ENCODE measurements at places on chromosomes 6 and 20.

DNA sequence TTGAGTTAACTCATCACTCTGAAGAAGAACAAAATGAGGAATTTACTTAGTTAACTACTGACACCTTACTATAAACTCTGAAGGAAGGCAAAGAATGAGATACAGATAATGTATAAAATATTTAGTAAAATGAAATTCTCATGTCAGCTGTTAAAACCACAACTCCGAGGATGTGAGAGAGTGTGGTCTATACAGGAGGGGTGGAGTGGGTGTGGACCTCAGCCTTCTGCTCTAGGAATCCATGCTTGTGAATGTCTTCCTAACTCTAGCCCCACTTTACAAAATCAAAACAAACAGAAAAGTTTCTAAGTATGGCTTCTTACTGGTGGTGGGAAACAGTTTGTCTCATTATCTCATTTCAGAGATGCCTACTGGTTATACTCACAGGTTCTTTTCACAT lies 14.2 kb downstream of the PPP1R14C start:
- no peak for DNase-seq

DNA sequence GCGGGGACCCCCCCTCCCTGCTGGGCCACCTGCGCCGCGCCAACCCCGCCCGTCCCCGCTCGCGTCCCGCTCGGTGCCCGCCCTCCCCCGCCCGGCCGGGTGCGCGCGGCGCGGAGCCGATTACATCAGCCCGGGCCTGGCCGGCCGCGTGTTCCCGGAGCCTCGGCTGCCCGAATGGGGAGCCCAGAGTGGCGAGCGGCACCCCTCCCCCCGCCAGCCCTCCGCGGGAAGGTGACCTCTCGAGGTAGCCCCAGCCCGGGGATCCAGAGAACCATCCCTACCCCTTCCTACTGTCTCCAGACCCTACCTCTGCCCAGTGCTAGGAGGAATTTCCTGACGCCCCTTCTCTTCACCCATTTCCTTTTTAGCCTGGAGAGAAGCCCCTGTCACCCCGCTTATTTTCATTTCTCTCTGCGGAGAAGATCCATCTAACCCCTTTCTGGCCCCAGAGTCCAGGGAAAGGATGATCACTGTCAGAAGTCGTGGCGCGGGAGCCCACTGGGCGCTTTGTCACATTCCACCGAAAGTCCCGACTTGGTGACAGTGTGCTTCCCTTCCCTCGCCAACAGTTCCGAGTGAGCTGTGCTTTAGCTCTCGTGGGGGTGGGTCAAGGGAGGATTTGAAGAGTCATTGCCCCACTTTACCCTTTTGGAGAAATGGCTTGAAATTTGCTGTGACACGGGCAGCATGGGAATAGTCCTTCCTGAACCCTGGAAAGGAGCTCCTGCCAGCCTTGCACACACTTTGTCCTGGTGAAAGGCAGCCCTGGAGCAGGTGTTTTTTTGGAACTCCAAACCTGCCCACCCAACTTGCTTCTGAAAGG lies 2.1 kb downstream of the VEGFA start:
- no peak for DNase-seq

GRCh38 chr6:121934451-121934850 lies 465.0 kb upstream of the HSF2 start:
- DNase-seq: no peak

DNA sequence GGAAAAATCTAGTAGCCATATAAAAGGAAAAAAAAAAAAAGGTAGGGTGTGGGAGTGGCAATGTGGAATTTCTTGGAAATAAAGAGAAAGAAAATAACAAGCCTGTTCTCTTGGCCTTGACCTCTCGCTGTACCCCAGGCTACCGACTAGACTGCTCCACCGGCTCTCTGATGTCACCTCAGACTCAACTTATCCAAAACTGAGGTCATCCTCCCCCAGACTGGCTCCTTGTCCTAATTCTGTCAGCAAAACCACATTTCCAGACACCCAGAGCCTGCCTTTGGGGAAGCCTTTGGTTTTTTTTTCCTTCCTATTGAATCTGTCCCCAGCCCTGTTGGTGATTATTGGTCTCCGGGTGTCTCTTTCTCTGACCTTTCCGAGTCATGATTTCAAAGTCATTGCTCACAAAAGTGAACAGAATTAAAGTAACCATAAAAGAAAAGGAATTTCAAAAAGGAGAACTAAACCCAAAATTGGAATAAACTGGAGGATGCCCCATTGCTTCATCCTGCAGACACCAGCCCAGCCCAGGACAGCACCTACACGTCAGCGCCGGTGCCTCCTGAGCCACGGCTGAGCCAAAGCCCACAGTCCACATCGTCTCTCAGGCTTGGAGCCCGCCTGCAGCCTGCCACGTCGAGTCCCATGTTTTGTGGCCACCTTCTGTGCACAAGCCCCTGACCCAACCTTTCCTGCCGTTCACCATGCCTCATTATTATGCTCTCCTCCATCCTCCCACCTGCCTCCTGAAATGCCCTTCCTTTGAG lies 170.7 kb downstream of the MYLK4 start:
- no peak for DNase-seq

DNA sequence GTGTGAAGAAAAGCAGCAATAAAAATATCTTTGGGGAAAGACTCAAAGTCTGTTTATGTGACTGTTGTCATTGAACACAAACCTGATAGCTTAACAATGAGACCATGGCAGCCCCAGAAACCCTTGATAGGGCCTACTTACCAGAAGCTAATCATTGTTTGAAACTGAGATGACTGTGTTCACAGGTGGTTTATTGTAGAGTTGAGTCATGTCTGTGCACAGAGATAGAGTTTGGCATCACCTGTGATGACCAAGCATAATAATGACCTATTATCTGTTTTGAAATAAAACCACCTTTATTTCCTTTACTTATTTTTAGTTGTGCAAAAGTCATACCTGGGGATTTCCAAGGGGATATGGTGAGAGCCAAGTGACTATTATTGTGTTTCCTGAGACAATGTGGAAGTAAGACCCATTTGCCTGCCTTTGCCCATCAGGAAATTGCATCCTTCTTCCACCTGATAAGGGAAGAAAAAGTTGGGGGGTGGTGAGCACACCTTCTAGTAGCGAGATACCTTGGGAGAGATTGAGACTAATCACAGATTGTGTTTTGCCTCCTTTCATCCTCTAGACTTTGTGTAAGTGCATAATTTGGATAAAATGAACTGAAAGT lies 456.9 kb upstream of the JAG1 start:
- DNase-seq: no peak

GRCh38 chr20:1280195-1281102 lies 14.4 kb downstream of the SNPH start:
- no peak for DNase-seq

- DNase-seq: no peak
These were observed 326.7 kb upstream of the CNR1 start for GRCh38 chr6:88492824-88493223.

DNA sequence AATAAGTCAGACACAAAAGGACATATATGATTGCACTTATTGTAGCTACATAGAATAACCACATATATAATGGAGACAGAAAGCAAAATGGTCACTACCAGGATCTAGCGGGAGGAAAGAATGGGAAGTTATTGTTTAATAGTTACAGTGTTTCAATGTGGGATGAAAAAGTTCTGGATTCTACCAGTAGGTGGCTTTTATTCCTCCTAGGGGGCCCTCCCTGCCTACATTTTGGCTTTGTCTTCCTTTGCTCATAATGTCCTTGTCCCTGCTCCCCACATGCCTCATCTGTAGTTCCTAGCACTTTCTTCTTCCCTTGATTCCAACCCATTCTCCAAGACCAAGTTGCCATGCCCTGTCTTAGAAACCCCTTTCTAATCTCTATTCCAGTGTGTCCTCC lies 16.3 kb downstream of the ZNF133 start:
- DNase-seq: no peak

GRCh38 chr20:25178563-25179438 lies 16.7 kb upstream of the ENTPD6 start:
- no peak for DNase-seq

DNA sequence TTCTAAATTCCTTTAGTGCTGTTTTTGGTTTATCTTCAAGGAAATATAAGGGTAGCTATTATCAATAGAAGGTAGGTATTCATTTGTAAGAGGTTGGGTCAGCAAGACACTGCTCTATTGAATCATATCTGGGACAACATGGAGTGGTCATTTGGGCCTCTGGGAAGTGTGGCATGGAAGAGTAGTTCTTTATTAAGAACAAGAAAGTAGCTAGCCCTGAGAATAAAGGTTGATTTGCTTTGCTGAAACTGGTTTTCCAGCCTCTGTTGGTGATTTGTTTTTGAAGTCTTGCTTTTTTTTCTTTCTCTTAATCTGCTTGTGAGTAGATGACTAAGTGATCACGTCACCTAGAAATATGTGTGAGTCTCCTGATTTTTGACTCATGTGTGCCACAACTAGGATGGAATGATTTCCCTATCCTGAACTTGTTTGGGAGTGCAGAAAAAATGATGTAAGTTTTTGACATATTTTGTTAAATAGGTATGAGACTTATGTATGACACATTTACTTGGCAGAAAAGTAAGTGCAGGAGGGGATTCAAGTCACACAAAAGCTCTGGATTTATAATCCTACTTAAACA lies 381.8 kb downstream of the CENPW start:
- no peak for DNase-seq

DNA sequence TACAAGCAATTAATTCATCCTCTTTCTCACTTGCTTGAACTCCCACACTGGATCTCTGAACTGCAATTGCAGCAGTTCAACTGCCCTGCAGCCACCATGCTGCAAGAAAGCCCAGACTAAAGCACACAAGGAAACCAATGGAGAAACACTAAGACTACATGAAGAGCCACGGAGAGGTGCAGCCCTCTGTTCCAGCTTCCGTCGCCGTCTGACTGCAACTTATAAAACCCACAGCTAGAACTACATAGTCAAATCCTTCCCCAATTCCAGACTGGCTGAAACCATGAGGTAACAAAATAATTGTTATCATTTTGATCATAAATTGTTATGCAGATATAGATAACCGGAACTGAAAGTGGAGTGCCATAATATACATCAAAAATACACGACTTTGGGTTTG lies 21.1 kb upstream of the THEMIS start:
- DNase-seq: no peak

DNA sequence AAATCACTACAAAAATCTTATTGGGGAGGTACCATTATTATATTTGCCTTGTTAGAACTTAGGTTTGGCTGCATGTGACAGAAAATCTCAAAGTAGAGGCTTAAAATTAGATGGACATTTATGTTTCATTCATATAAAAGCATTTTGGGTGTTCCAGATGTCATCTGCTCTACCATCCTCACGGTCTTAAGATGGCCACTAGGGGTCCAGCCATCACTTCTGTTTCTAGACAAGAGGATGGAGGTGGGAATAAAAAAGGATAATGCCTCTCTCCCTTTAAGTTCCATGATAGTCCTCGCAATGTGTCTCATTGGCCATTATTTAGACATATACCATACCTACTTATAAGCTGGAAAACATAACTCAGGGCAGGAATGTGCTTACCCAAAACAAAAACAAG lies 929.5 kb downstream of the KIF16B start:
- DNase-seq: no peak

DNA sequence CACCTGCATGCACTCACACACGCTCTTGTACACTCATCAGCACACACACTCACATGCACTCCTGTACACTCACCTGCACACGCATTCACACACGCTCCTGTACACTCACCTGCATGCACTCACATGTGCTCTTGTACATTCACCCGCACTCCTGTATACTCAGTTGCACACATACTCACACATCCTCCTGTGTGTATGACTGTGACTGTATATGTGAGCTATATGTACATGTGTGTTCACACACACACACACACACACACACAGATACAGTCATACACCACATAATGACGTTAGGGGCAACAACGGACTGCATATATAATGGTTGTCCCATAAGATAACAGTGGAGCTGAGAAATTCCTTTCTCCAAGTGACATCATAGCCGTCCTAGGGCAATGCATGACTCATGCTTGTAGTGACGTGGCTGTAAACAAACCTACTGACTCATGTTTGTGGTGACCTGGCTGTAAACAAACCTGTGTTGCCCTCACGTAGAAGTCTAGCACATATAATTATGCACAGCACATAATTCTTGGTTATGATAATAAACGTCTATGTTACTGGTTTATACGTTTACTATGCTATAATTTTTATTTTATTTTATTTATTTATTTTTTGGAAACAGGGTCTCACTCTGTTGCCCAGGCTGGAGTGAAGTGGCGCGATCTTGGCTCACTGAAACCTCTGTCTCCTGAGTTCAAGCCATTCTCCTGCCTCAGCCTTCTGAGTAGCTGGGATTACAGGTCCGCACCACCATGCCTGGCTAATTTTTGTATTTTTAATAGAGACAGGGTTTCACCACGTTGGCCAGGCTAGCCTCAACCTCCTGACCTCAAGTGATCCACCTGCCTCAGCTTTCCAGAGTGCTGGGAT lies 22.8 kb upstream of the TAF4 start:
- DNase-seq: no peak

DNA sequence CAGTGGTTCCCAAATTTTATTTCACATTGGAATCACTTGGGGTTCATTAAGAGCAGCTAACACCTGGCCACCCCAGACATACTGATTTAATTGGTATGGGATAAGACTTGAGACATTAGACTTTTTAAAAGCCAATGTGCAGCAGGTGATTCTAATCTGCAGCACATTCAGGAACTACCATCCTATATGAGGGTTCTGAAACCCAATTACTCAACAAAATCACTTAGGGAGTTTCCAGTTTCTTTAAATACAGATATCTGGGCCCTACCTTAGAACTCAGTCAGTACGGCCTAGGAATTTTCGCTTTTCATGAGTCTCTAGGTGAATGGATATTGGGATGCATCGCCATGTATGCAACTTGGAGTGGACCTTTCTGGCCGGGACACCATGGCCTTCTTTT lies 24.0 kb upstream of the L3MBTL3 start:
- DNase-seq: no peak

- no peak for DNase-seq
These were observed 79.0 kb downstream of the SAMD3 start for GRCh38 chr6:130143709-130144108.

- DNase-seq: no peak
These were observed 184.1 kb downstream of the MBOAT1 start for GRCh38 chr6:20028143-20028542.

DNA sequence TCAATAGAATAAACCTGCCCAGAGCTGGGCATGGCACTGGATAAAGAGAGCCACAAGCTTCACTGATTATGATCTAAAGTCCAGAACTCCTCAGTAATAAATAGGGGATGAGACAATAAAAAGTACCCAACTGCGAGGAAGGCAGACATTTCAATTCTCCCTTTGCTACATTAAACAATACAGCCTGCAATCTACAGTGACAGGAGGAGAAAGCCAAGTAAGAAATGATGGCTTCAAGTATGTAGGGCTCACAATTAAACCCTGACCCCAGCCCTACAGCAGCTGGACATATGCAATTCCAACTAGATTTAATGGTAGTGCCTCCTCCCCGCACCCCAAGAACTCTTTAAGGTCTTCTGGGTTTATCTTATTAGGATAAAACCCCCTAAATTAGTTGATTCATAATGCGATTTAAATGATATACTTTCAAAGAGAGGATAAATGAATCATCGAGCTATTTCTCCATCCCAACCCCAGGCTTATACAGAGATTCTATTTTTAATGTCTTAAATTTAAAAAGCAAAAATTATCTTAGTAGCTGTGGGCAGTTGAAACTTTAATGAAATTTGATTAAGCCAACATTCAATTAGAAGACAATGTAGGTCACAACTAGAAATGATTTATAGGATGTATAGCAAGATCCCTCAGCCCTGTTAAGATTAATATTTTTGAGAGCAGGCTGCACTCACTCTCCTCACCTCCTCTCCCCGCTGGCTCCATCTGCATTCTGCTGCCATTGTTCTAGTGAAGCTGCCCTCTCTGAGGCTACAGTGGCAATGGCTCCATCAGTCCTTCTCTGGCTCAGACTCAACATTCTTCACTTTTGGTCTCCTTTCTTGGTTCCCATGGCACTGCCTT lies 57.1 kb downstream of the OGFRL1 start:
- DNase-seq: no peak

- DNase-seq: no peak
These were observed 42.5 kb upstream of the ADGRF1 start for GRCh38 chr6:47084610-47085009.
